ENCODE measurements at places on chromosomes 16 and 17. TPM values are rescaled to one million over a fixed set of nuclear protein-coding genes. Genes with fewer than 3 reads are reported as not detected.

The PRPSAP2 gene
- total RNA-seq: 35.9 TPM

The SPATA32 gene
- not detected for total RNA-seq

The IKZF3 gene
- not detected for total RNA-seq

The ITGAD gene
- total RNA-seq: not detected

The SULT1A2 gene
- total RNA-seq: not detected

The HOXB2 gene
- total RNA-seq: 2.3 TPM

The KCTD11 gene
- total RNA-seq: 4.6 TPM

The MEOX1 gene
- 0.16 TPM for total RNA-seq

The CBFA2T3 gene
- total RNA-seq: not detected

The KRT17 gene
- total RNA-seq: 4.9 TPM

The CCL11 gene
- total RNA-seq: 0.52 TPM

The GJC1 gene
- 10.2 TPM for total RNA-seq

The GPRC5B gene
- 48.9 TPM for total RNA-seq

The KIF1C gene
- total RNA-seq: 70.3 TPM

The SLFN11 gene
- 35.1 TPM for total RNA-seq

The CX3CL1 gene
- total RNA-seq: under 0.01 TPM

The CISD3 gene
- total RNA-seq: 3.8 TPM

The CCL17 gene
- total RNA-seq: not detected

The HS3ST4 gene
- total RNA-seq: not detected

The STH gene
- not detected for total RNA-seq

The SLC16A3 gene
- total RNA-seq: 74.1 TPM

The APOBR gene
- not detected for total RNA-seq

The OGFOD3 gene
- total RNA-seq: 48.0 TPM

The PIGS gene
- total RNA-seq: 49.2 TPM

The PRSS33 gene
- not detected for total RNA-seq

The NPW gene
- 0.47 TPM for total RNA-seq

The TBC1D28 gene
- total RNA-seq: not detected

The UMOD gene
- not detected for total RNA-seq

The MT4 gene
- not detected for total RNA-seq

The PIRT gene
- total RNA-seq: not detected

The RMI2 gene
- total RNA-seq: 1.5 TPM

The PFN1 gene
- total RNA-seq: 524 TPM

The BCL6B gene
- total RNA-seq: under 0.01 TPM
